ENCODE measurements at places on chromosomes 4 and X.

- DNase-seq, result no peak
These were observed 12.7 kb upstream of the DGKK start for GRCh38 chrX:50483283-50483682.

DNA sequence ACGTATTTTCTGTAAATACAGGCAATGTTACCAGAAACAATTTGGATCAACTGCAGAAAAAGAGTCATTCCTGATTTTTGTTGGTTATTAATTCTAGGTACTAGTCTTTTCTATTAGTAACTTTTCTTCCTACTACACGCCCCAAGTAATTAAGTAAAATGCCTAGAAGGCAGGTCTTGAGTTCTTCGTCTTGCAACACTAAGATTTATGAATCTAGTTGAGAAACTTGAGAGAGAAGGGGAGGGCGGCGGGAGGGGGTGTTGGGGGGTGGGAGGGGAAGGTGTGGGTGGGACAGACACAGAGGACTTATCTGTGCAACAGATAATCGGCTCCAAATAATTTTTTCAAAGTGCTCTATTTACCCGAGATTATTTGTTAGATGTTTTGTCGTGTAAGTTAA lies 3.0 kb downstream of the RAP2C start:
- DNase-seq, result peak; percentile 8

DNA sequence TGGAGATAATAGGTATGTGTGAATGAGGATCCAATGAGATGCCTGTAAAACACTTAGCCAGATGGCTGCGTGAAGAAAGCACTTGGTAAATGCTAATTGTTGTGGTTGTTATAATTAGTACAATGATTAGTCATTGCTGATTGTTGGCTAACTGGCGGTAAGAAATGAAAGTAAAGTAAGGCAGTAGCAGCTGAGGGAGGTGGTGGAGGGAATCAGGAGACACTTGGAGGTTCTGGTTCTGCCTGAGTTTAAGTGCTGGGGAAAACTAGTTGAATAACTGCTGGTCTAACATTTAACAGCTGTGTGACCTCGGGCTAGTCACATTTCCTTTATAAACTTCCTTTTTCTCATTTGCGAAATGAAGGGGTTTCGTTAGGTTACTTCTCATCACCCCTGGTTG lies 30.9 kb downstream of the CD38 start:
- DNase-seq, result no peak

DNA sequence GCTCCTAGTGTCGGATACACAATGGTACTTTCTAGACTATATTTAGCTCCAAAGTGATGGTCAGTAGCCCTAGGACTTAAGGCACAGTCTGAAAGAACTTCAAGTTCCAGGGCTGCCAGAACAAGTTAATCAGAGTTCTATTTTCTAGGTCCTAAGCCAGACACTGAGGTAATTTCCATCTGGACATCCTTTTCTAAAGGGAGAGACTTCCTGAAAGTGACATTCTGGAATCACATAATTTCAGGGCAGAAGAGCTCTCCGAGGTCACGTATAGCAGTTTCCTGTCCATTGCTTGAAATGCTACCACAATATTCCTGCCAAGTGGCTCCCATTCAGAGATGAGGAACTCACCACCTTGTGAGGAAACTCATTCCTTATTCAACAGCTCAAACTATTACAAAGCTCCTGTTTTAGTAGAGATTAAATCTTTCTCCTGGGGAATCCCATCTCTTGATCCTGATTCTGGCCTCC lies 117.9 kb downstream of the COL25A1 start:
- no peak for DNase-seq

DNA sequence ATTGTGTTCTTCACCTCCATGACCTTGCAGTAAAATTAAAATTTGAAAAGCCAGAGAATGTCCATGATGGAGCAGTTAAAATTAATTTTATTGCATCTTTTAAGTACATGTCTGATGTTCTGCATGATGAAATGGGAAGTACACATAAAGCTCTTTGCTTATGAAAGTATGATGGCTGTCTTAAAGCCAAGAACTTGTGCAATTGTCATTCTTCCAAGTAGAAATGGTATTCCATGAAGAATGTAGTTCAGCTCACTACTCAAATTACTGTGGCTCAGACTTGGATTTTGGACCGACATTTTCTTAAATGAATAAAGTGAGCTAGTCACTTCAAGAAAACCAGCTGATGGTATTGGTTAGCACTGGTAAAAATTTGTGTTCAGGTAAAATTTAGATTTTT lies 161.7 kb upstream of the CXCL13 start:
- no peak for DNase-seq

DNA sequence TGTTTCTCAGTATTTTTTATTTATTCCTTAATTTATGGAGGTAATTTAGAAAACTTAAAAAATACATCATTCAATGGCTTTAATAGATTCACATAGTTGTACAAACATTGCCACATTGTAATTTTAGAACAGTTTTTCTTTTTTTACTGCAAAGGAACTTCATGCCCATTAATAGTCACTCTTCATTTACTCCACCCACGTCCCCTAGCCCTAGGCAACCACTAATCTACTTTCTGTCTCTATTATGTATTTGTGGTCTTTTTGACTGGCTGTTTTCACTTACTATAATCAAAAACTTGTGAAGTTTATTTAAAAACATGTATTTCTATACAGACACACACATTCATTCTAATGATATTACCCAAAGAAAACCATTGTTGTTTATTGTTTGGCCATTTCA lies 664.8 kb downstream of the GRID2 start:
- no peak for DNase-seq

GRCh38 chrX:9597361-9598035 lies 132.6 kb downstream of the TBL1X start:
- no peak for DNase-seq

GRCh38 chr4:48815483-48815882 lies 15.4 kb upstream of the OCIAD1 start:
- DNase-seq, result no peak

GRCh38 chrX:31931225-31931624 lies 859.4 kb upstream of the FTHL17 start:
- DNase-seq, result no peak

GRCh38 chr4:151629097-151629783 lies 131.6 kb downstream of the GATB start:
- DNase-seq, result no peak

DNA sequence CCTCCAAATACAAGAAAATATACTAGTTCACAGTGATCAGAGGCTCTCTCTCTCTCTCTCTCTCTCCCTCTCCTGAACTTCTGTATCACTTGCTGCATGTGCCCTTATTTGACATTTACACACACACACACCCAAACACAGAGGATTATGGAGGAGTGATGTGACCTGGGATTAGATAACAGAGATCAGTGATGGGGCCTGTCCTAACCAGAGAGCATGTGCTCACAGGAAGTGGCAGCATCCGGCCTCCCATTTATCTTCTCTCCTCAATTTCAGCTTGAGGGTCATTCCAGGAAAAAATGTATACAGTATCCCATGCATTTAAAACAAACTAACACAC lies 143.0 kb downstream of the TSPAN5 start:
- DNase-seq, result no peak

GRCh38 chr4:89653012-89653411 lies 183.9 kb downstream of the SNCA start:
- no peak for DNase-seq

- DNase-seq, result no peak
These were observed 57.2 kb upstream of the RAB9B start for GRCh38 chrX:103889216-103889615.

- DNase-seq, result peak; percentile 49
These were observed 460.3 kb downstream of the MID1IP1 start for GRCh38 chrX:39261446-39262147.

DNA sequence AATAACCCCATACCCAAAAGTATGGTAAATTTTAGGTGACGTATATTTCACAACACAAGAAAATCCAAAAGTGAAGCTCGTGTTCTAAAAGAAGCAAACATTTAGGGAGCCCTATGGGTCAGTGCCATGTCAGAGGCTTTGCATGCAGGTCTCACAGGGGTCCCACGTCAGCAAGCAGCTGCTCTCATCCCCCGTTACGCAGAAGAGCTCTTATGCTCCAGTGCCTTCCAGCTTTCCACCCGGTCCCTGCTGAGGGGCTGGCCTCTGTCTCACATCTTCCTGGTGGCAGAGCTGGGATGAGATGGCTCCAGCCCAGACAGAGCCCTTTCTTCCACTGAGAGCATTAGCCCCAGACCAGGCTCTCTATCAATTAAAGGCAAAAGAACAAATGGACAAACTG lies 82.0 kb downstream of the IRF2 start:
- no peak for DNase-seq

GRCh38 chrX:131595120-131595519 lies 51.2 kb downstream of the OR13H1 start:
- no peak for DNase-seq

- DNase-seq, result no peak
These were observed 33.0 kb downstream of the AFF1 start for GRCh38 chr4:86967798-86968197.

DNA sequence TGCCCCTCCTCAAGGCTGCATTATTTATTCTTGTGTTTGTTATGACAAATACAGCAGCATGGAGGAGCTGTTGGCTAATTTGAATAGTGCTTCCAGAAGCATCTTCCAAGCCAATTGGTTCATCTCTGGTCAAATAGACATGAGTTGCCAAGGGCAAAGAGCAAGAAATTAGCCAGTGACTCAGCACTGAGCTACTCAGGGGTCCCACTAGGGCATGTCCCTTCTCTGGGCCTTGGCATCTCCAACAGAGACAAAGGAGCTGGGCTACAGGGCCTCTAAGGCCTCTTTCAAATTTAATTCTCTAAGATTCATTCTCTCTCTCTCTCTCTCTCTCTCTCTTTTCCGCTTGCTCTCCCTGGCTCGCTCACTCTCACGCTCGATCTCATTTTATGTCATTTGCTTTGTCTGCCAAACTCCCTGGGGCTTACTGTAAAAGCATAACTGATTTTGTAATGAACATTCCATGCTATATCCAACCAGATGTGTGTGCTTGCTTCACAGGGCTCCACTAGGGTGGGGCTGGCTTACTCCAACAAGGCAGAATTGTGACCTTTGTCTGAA lies 86.7 kb upstream of the MAGEA4 start:
- no peak for DNase-seq

GRCh38 chr4:24519649-24520048 lies 64.7 kb downstream of the DHX15 start:
- no peak for DNase-seq

- peak; percentile 89 for DNase-seq
These were observed 618 bp downstream of the DDX3X start for GRCh38 chrX:41334363-41335197.

- DNase-seq, result no peak
These were observed 1819.5 kb upstream of the TENM3 start for GRCh38 chr4:180423712-180424057.

GRCh38 chrX:125132274-125132673 lies 187.4 kb upstream of the TEX13C start:
- no peak for DNase-seq

GRCh38 chr4:5827108-5828004 lies 65.5 kb downstream of the CRMP1 start:
- DNase-seq, result no peak

DNA sequence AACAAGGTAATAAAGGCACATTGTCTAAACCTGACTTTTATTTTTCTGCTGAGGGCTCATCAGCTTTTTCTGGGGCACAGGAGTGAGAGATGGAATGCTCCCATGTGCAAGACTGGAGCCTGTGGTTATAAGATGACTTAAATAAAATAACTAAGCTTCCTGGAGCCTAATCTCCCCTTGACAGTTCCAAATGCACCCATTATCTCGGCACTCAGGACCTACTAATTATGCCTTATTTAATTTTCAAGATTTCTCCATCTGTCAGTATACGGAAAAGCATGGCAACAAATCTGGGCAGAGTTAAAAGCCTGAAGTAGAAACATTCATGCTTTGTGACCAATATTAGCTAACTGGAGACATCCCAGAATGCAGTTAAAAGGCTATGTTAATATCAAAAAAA lies 416.7 kb upstream of the TEX13C start:
- DNase-seq, result no peak

DNA sequence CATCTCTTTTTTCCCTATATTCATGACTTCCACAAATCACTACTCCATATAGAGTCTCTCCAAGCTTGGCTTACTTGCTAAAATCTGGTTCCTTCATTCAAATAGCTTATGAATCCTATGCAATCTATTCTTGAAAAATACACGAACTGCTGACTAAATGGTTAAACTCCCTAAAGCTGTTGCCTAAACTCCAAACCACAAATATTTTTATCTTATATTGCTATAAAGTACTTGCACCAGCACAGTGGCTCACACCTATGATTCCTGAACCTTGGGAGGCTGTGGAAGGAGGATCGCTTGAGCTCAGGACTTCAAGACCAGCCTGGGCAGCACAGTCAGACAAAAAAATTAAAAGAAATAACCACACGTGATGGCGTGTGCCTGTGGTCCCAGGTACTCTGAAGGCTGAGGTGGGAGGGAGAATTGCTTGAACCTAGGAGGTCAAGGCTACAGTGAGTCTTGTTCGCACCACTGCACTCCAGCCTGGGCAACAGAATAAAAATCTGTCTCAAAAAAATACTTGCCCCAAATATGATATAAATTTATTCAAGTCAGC lies 2.2 kb downstream of the FBXO8 start:
- no peak for DNase-seq

- no peak for DNase-seq
These were observed 70.9 kb upstream of the ARHGEF9 start for GRCh38 chrX:63855896-63856295.

DNA sequence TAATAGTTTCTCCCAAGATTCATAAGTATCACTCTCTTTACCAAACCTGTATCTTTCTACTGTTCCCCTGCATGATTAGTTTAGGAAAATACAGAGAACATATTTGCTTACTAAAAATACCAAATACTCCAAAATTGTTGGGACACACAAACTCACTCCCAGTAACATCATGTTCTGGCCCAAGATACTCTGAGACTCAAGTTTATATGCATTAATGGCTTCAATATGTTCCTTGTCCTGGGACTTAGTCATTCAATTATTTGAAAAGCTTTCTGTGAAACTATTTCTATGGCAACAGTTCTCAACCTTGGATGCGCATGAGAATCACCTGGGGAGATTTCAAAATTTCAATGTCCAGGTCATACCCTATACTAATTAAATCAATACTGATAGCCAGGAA lies 138.9 kb upstream of the PTCHD1 start:
- no peak for DNase-seq

DNA sequence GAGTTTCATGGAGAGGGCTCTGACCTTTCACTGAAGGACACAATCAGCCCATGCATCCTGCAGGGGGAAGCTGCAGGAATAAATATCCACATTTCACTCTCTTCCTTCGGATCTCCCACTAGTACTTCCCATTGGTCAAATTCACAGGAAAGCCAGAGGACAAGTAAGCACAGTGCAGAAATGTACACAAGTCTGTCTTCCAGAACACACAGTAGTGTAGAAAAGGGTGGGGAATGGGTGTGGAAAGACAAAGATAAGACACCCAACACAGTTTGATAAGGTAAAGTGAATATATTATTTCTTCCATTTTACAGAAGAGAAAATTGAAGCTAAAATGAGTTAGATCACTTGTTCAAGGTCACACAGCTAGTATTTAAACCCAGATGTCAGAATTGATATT lies 81.1 kb upstream of the PCDH19 start:
- DNase-seq, result no peak
